Activated CD4-positive, alpha-beta T cell treated with anti-CD3 and anti-CD28 coated beads, Interleukin-2, amount 50 U/mL, for 1 hour (primary cell): ENCODE measurements at places on chromosomes 6 and 20.

DNA sequence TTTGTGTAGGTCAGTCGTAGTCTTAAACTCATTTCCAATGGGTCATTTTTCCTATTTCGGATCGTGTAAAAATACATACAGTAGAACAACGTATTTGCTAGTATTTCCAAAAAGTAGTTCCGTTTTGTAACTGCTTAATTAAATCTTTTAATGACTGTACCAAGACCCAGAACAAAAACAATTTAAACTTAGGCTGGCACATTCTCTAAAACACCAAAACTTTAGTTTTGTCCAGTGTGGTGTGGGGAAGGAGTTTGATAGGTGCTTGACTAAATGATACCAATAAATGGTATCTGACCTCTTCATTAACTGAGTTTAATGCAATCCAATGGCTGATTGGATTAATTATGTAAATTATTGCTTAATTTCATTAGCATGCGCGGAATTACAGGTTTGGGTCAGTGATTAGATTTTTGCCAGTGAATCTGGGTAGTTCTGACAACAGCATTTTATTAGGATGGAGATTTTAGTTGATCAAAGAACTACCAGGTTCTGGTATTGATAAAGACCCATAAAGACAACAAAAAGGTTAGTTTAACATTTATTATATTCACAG is 20.8 kb downstream of the OR2B2 start:
- DNase-seq = no peak

GRCh38 chr6:11196511-11197174 is 35.8 kb downstream of the NEDD9 start:
- DNase-seq = no peak

DNA sequence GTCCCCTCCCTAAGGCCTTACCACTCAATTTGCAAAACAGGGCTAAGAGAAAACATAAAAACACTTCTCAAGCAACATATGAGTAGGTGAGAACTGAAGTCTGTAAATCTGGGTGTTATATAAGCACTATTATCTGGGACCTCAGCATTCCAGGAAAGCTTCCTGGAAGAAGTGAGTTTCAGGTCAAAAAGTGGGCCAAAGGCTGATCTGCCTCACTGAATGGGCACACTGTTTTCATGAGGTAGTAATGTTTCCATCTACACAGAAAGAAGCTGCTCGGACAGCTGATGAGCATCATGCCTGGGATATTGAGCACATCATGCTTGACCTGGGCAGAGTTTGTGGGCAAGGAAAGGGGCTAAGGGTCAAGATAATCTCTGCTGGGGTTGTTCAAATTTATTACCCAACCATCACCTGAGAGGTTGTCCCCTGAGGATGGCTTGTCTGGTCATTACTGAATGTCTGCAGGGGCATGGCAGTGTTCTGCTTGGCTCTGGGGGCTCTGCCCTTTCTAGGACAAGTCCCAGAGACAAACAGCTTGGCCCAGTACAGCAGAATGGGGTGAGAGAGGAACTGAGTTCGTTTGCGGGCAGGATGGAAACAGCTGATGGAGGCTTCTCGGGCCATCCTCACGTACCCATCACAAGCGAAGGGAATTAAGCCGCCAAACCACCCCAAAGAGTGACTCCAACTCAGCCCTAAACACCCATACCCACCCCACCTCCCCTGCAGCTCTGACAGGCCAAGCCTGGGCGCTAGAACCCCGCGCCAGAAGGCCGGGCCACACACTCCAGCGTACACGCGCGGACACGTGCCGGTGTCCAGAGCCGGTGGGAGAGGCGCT is 1.2 kb upstream of the SYNJ2 start:
- DNase-seq = no peak

DNA sequence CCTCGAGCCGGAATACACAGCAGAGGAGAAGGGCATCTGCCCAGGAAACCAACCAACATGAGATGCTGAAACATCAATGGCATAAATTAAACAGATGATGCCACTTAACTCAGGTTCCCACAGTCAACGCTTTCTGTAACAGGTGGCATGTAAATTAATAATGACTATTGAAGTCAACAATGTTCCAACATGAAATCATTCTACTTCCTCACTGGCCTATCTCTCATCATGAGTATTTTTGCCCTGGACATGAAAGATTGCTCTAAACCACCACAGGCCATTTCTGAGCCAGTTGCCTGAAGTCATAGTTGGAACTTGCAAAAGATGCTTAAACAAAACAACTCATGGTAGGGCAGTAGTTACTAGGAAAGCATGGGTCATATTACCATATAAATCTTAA is 397.9 kb upstream of the JARID2 start:
- no peak for DNase-seq

GRCh38 chr6:143248359-143248758 is 187.7 kb downstream of the AIG1 start:
- no peak for DNase-seq

DNA sequence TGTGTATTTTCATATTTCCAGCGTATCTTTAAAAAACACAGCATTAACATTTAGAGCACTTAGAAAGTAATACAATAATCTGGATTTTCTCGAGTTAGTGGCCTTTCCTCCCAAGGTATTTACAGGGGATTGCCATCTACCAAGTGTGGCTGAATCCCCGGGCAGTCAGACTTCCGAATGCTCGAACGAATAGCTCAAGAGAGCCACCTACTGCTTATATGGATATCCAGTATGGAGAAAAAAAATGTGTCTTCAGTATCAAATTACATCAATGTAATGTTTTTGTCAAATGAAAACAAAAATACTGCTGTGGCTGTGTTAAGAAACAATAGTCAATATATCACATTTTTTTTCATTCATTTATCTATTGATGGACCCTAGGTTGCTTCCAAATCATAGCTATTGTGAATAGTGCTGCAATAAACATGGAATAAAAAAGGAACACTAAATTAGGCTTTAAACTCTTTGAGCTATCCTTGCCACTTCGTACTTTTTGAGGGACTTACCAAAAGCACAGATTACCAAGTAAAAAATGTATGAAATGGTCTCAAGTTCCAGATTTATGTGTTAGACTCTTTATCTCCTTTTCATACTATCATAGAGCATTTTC is 654.5 kb upstream of the PTCHD4 start:
- no peak for DNase-seq

DNA sequence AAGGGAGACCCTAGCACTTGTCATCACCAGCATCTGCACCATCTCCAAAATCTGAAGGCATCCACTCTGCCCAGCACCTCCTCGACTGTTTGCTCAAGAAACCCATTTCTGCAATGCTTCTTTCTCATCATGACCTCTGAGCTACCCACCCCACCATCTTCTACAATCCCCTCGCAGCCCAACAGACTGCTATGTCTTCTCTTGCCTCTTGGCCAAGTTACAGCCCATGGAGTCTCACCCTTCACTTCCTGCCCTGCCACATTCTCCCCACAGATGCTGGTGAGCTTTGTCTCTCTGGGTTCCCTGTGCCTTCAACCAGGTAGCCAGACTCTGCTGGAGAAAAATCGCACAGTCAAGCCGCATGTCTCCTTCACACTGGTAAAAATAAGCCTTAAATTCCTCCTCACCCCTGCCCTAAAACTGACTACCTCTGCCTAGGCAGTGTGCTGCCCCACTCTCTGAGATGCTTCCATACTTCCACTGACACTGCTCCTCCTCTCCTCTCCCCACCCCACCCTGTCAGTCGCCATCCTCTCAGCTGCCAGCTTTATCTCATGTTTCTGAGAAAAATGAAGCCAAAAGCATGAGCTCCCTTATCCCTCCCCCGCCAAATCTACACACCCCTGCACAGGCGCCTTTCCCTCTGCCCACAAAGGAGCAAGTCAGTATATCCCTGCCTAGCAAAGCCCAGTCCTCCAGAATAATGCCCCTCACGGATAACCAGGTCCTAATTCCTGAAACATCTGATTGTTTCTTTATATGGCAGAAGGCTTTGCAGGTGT is 2.3 kb upstream of the TXNDC5 start:
- no peak for DNase-seq

DNA sequence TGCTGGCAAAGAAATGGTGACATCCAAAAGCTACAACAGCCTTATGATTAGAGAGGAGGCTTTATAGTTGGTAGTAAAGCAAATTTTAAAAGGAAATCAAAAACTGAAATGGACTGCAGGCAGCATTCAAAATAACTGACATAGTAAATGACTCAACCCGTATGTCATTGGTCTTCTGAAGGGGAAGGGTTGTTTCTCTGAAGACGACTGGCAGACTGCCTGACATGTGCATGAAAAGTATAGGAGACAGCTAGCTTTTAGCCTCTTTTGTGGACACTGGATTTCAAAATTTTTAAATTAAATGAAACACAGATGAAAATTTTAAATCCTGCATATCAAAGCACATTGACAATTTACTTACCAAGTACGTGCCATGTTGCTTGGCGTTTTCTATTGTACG is 90.7 kb downstream of the TRMT6 start:
- DNase-seq = no peak

- DNase-seq = no peak
Measured at GRCh38 chr6:168026925-168027324, 29.5 kb downstream of the KIF25 start.

DNA sequence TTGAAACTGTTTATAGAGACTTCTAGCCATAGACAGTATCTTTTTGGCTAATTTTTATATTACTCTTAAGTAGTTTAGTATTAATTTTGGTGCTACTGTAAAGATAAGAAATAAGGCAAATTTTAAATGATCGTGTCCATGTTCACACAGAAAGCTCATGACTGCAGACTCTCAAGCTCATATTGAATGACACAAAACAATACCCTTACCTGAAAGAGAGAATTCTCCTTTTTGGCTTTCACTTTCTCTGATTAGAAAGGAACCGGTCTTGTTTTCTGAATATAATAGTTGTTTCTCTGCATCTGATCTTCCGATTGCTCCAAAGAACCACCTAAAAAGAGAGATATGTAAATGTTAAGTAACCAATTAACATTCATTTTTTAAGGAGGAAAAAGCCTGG is 57.0 kb downstream of the FRK start:
- DNase-seq = no peak

GRCh38 chr6:150230832-150231524 is 88.1 kb downstream of the PPP1R14C start:
- DNase-seq = no peak

GRCh38 chr6:99114769-99115406 is 167.1 kb upstream of the FBXL4 start:
- DNase-seq = no peak

DNA sequence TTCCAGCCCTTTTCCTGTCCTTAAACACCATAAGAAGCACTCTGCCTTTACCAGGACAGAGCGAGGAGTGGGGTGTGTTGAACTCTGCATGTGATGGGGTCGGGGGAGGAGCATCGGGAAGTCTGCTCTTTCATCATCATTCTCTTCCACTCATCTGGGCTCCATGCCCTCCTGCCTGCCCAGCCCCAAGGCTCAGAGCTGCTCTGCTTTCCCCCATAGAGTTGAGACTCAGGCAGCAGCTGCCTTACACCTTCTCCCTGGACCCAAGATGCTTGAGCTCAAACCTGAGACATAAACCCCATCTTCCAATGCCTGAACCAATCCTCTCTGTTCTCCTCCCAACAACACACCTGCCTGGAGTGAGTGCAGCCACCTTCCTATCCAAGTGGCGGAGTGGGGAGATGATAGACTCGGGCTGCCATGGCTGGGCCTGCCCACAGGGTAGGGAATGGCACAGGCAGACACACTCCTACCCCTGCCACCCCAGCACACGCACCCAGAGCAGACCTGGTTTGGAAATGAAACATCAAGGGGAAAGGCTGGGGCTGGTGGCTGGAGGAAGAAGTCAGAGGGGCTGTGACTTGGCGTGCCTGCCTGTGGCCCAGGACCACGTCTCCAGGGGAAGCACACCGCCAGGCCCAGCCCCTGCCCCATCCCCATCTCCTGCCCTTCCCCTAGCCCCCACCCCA is 28.4 kb downstream of the TFEB start:
- no peak for DNase-seq

DNA sequence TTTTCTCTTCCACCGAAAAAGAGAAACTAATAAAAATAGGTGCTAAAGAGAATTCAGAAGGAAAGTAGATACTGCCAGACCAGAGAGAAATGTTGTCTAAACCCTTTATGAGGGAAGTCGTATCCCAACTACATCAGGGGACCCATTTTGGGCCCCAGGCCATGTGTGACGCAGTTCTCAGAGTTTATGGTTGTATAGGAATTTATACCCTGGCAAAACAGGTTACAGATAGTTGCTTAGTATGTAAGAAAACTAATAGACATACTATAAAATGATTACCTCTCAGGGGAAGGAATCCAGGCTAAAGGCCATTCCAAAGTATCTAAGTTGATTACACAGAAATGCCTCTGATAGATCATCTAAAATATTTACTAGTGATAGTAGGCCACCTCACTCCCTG is 28.6 kb upstream of the SLC52A3 start:
- DNase-seq = no peak

GRCh38 chr6:133827766-133828165 is 61.1 kb upstream of the TCF21 start:
- DNase-seq = no peak

GRCh38 chr6:139016337-139017213 is 12.0 kb upstream of the ABRACL start:
- no peak for DNase-seq

- no peak for DNase-seq
Measured at GRCh38 chr6:119862719-119863118, 513.2 kb upstream of the MAN1A1 start.

GRCh38 chr20:1403624-1404023 is 10.8 kb upstream of the FKBP1A start:
- DNase-seq = no peak

- DNase-seq = no peak
Measured at GRCh38 chr6:108174371-108175175, 8.8 kb downstream of the NR2E1 start.

GRCh38 chr6:144065213-144065660 is 30.1 kb downstream of the SF3B5 start:
- DNase-seq = no peak

DNA sequence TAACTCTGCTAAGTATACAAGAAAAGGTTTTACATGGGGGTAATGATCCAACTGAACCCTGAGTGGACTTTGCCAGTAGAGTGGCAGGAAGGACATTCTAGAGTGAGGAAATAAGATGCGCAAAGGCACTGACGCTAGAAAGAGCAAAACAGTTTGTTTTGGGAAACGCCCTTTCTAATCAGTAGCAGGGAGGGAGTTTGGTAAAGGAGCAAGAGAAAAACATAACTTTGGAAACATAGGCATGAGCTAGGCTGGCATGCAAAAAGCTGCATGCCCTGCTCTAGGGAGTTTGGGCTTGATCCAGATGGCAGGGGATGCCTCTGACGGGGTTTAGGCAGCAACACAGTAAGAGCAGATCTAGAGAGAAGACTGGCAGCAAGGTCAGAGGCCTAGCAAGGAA is 135.2 kb downstream of the DST start:
- no peak for DNase-seq

- no peak for DNase-seq
Measured at GRCh38 chr6:109304284-109305015, 77.8 kb downstream of the CD164 start.

DNA sequence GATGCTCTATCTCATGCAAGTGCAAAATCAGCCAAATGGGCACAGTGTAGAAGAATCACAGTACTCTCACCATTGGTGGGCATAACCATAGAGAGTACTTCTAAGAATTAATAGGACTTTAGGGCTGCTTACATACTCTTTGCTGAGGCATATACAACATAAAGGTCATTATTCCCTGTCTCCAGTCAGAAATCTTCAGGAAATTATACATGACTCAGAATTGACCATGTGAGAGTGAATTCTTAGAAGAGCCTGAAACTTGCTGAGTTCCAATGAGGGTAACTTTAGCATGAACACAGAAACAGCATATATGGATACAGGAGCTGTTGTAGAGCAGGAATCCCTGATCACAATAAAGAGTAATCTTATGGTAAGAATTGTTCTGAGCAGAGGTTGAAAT is 498.7 kb downstream of the TENT5A start:
- DNase-seq = no peak
